Stimulated activated CD8-positive, alpha-beta memory T cell treated with anti-CD3 and anti-CD28 coated beads, Interleukin-2, amount 100 ng/mL, for 1 hour (primary cell): ENCODE measurements at places on chromosomes 16 and 17.

DNA sequence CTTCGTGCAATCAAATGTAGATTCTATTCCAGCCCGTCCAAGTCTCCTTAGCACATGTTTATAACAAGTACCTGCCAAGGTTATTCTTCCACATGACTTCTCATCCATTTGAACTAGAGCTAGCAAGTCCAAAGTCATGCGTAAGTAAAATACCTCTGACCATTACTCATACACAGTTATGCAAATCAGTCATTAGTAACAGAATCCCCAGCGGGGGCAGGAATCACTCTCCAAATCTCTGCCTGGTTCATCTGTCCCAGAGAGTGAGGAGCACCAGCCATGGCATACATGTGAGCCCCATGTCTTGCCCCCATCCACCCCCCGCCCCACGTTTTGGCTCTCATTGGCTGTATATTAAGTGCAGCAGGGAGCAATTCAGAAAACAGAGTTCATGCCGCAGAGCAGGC is 27.7 kb downstream of the SRL start:
- no peak for DNase-seq

DNA sequence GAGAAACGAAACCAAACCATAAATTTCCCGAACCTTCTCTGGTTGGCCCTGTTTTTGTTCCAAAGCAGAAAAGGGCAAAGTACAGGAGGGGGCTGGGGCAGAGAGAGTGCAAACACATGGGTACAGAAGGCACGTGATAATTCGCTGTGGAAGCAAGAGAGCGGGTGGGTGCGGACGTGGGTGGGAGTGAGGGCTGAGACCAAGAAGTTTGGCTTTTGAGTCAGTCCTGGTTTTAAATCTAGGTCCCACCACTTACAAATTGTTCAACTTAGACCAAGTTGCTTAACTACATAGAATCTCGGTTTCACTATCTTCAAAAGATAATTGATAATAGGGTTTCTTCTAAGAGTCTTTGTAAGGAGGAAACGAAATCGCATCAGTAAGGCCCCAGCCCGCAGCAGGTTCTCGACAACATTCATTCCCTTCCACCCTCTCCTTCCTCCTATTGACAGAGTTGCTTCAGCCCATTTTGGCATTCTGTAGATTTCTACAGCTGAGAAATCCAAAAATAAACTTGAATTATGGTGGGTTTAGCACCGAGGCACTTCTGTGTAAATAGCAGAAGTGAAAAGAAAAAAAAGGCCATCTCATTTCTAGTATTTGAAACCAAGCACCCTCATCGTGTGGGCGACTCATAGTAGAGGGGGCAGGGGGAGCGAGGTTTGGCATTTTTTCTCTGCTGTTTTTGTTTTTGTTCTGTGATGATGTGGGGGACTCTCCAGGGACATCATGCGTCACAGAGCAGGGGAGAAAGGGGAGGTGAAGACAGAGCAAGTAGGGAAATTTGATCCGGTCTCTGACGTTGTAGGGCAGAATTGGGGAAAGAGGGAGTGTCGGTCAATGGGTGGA is 33.6 kb upstream of the CCR7 start:
- no peak for DNase-seq

GRCh38 chr17:3665834-3666233 is 2.5 kb downstream of the TAX1BP3 start:
- no peak for DNase-seq

DNA sequence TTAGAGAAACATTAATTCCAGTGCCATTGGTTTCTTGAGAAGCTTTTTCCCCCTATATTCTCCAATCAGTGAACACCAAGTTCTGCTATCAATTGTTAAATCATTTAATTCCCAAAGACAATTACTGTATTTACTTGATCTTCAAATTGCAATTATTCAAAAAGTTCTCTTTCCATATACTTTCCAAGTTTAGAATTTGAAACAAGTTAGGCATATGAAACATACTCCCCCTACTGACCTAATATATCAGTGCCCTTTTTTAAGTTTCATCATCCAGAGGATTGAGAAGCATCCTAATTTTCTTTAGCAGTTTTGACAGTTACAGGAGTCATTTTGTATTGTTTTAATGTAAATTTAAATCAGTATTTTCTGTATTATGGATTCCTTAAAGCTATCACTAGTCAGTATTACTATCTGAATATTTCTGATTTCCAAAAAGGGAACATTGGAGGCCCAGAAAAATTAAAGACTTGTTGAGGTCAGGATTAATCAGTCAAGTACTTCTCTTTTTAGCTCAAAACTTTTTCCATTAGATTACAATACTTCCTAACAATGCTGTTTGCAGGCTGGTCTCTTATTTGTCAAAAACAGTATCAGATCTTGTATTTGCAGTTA is 16.3 kb downstream of the MEIOC start:
- DNase-seq: no peak

GRCh38 chr17:17943281-17943984 is 28.8 kb downstream of the TOM1L2 start:
- DNase-seq: no peak

DNA sequence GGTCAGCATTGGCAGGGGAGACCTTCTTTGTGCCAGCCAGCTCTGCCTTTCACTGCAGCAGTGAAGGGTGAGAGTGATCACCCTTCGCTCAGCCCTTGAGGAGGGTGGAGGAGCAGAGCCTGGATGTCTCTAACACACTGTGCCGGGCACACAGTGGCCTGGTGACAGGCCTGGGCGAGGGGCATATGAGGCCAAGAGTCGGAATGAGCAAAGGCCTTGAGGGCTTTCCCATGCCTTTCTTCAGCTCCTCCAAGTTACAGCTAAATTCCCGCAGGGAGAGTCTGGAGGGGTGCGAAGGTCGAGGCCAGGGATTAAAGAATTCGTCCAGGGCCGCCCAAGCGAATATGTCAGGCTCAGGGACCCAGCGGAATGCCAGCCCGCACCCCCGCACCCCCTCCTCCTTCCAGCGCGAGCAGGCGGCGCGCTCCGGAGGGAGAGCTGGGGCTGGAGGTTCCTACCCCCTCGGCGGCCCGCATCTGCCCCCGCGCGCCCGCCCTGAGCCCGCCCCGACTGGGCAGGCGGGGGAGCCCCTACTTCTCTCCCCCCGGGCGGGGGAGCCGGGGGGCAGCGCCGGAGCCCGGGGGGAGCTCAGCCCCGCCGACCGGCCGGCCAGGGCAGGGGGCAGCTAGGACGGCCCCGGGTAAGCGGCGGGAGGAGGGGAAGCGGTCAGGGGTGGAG is at the start of gene RASL10B:
TSS of gene RASL10B (plus strand) at position 401 of the 678 bp plus-strand sequence. CDS start 3,546 bp downstream, outside the sequence.
- peak; percentile 16 for DNase-seq

GRCh38 chr16:77093999-77094398 is 97.0 kb upstream of the MON1B start:
- no peak for DNase-seq

GRCh38 chr16:72847187-72848027 is 200.5 kb downstream of the ZFHX3 start:
- DNase-seq: no peak

DNA sequence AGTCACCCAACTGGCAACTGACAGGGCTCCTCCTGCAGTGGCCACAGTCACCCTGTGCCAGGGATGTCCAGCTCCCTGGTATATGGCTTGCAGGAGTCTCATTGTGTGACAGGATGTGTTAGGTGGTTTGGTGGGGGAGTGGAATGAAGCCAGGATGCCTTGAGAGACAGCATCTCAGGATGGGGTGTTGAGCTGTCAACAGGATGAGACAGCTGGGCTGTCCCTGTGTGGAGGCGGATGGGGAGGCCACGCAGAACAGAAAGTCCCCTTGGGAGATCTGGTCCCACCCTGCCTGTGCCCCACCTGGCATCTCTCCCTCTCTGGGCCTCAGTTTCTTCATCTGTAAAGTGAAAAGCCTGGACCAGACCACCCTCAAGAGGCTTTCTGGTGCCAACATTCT is 9.5 kb upstream of the ZNF469 start:
- no peak for DNase-seq

DNA sequence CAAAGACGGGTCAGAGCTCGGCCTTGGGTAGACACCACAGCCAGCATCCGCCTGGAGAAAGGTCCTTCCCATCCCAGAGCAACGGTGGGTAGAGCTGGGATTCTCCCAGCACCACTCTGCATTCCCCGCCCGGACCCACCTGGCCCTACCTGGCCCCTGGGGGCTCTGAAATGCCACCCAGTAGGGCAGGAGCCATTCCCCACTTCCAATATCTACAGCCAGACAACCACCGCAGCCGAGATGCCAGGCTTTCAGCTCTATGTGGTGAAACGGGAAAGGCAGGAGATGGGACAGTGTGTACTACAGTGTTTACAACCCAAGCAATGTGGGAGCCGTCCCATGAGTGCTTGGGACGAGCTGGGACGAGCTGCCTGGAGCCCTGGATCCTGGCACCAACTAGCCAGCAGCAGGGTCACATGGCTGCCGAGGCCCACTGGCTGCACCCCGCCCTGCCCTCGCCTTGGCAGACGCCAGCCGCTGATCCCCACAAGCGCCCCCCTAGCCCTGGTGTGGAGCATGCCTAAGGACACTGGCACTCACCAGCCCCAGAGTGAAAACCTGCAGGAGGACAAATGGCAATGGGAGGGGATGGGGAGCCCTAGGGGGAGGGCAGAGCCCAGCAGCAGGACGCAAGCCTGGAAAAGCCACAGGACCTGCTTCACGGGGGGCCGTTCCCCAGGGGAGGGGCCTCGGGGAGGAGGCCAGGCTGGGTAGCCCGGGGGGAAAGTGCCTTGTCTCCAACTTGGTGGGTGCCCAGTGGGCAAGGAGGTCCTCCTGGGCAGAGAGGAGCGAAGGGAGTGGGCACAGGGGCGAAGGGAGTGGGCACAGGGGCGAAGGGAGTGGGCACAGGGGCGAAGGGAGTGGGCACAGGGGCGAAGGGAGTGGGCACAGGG is 13.5 kb downstream of the TMC6 start:
- DNase-seq: no peak

DNA sequence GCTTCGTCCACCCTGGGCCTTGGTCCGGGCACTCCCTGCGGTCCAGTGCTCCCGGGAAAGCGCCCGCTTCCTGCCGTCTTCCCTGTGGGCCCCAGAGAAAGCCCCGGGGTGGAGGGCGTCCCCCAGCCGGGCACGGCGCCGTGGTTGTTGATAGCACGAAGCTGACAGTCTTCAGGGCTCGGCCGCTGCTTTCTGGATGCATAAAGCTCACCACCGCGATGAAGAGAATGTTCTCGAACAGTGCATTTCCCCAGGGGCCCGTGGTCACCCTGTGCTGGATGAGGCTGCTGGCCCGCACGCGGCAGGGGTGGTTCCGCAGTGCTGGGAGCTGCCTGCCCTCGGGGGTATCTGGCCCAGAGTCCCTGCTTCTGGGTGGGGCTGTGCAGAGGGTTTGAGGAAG is 53.2 kb downstream of the BAHCC1 start:
- no peak for DNase-seq

- DNase-seq: no peak
These were observed 25.6 kb upstream of the BHLHA9 start for GRCh38 chr17:1244606-1245012.

GRCh38 chr16:87924811-87925670 is 11.3 kb downstream of the CA5A start:
- DNase-seq: no peak
